ENCODE measurements at places on chromosomes 7 and 10. TPM values are rescaled to one million over a fixed set of nuclear protein-coding genes. Genes with fewer than 3 reads are reported as not detected.

Gene PRLHR
- not detected for total RNA-seq

Gene CADPS2
- total RNA-seq = 9.7 TPM

Gene CASP7
- 37.0 TPM for total RNA-seq

Gene UTF1
- not detected for total RNA-seq

Gene LRRD1
- not detected for total RNA-seq

Gene PAX2
- not detected for total RNA-seq

Gene CALHM1
- total RNA-seq = not detected

Gene SLC13A1
- total RNA-seq = not detected

Gene SPAG6
- total RNA-seq = 0.51 TPM

Gene FAM25C
- not detected for total RNA-seq

Gene RAB19
- total RNA-seq = not detected

Gene SPDYE8
- not detected for total RNA-seq

Gene NPFFR1
- not detected for total RNA-seq

Gene CH25H
- total RNA-seq = 4.8 TPM

Gene CTNNA3
- total RNA-seq = 0.10 TPM

Gene IKZF1
- total RNA-seq = 22.0 TPM

Gene INSYN2A
- not detected for total RNA-seq

Gene ARHGAP22
- total RNA-seq = 8.8 TPM

Gene PPP1R3C
- total RNA-seq = 3.0 TPM

Gene GNAT3
- total RNA-seq = not detected

Gene APBB1IP
- total RNA-seq = 37.2 TPM

Gene EGR2
- 21.1 TPM for total RNA-seq

Gene ANKRD61
- 0.45 TPM for total RNA-seq

Gene FAM20C
- total RNA-seq = 121 TPM

Gene CPED1
- total RNA-seq = 44.4 TPM

Gene TAS2R3
- total RNA-seq = 0.61 TPM

Gene NYAP1
- 1.2 TPM for total RNA-seq

Gene ACTL6B
- not detected for total RNA-seq

Gene LFNG
- 43.8 TPM for total RNA-seq

Gene NXPH1
- not detected for total RNA-seq

Gene ADARB2
- total RNA-seq = 0.06 TPM

Gene ARHGAP12
- 22.0 TPM for total RNA-seq

Gene SPDYE16
- not detected for total RNA-seq

Gene PCLO
- 2.2 TPM for total RNA-seq

Gene CACNB2
- 0.19 TPM for total RNA-seq

Gene UNCX
- not detected for total RNA-seq

Gene GRM8
- 0.16 TPM for total RNA-seq

Gene LIPK
- not detected for total RNA-seq

Gene DYDC2
- total RNA-seq = not detected

Gene PRPF18
- 18.6 TPM for total RNA-seq

Gene EVX1
- total RNA-seq = 0.13 TPM

Gene PTPN12
- 111 TPM for total RNA-seq

Gene SPDYE6
- total RNA-seq = not detected

Gene STEAP1B
- total RNA-seq = 2.6 TPM

Gene PLAU
- total RNA-seq = 64.7 TPM
